ENCODE measurements at places on chromosomes 2 and 18.

DNA sequence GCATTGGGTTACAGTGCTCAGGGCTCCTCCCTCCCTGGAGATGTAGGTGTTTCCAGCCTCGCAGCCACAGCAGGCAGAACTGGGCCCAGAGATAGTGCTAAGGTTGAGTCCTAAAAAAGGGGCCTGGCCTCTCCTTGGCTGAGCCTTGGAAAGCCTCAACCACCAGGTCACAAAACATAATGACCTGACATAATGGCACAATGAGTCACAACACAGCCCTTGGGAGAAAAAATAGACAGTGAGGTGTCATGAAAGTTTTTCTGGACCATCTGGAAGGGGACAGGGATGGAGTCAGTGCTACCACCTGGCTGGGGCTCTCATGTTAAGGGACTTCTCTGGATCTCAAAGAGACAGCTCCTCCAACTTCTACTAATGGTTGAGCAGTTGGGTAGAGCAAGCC lies 92.4 kb upstream of the LCLAT1 start:
- no peak for DNase-seq

DNA sequence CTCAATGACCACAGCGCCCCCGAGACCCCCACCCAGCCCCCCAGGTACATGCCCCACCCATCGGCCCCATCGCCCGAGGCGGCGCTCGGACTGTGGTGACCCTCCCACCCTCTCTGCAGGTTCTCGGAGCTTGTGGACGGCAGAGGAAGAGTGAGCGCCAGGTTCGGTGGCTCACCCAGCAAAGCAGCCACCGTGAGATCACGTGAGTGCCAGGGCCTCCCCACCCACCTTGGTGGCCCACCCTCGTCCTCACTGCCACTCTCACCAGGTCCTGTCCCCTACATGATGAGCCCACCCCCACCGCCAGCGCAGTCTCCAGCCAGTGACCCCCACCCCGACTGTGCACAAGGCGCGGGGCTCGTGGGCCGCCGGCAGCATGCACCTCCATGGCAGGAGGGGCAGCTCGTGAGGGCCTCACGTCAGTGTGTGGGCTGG lies 30.4 kb downstream of the MTERF4 start:
- no peak for DNase-seq

DNA sequence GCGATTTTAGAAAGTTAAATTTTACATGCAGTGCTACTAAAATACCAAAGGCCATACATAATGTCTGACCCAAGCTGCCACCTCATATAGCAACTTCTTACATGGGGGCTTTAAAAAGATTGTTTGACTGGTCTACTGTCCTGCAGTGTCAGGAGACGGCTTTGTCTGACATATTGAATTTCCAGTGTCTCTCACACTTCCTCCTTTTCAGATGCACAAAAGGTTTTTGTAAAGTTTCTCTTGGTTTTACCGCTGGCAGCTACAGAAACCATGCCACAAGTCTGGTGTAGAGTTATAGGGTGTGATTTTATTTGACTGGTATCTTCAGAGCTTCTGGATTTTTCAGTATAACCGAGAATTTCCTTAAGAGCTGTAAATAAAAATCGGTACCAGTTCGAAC lies 1.1 kb upstream of the ASAP2 start:
- no peak for DNase-seq

DNA sequence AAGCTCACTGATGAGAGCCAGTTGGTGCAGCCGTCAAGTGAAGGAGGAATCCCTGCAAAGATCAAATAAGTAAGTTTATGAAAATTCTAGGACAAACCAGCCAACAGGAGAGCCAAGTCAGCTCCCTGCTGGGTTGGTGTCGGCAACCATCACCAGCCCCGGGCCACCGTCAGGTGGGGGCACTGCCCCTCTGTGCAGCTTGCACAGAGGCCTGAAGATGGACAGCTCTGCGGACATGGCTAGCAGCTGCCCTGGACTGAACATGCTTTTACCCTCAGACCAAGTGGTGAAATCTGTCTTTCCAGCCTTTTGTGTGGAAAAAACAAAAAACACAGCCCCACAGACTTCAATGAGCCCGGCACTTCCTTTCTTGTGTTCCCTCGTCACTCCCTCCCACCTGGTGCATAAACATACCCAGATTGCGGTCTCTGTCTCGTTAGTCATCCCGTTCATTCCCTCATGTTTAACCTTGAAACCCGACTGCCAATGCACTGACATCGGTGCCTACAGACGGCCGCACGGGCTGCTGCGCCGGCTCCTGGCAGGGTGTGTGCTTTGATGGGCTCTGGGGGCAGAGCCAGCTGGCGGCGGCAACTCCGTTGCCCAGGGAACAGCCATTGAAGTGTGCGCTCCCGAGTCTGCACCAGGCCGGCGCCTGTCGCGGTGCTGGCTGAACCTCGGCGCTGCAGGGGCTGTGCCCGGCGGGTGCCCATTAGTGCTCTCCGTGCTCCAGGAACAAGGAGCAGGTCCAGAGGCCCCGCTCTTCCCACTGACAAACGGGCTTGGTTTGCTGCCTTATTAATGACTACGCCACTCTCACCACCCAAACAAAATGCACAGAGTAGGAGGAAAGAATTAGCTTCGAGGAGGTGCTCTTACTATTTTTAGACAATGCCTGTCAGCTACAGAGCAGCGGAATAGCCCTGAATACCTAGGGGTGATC lies 95.3 kb downstream of the EIPR1 start:
- no peak for DNase-seq

- no peak for DNase-seq
Observed at GRCh38 chr2:119276864-119277263, 53.2 kb downstream of the STEAP3 start.

GRCh38 chr18:52992041-52992440 lies 652.0 kb downstream of the DCC start:
- no peak for DNase-seq

DNA sequence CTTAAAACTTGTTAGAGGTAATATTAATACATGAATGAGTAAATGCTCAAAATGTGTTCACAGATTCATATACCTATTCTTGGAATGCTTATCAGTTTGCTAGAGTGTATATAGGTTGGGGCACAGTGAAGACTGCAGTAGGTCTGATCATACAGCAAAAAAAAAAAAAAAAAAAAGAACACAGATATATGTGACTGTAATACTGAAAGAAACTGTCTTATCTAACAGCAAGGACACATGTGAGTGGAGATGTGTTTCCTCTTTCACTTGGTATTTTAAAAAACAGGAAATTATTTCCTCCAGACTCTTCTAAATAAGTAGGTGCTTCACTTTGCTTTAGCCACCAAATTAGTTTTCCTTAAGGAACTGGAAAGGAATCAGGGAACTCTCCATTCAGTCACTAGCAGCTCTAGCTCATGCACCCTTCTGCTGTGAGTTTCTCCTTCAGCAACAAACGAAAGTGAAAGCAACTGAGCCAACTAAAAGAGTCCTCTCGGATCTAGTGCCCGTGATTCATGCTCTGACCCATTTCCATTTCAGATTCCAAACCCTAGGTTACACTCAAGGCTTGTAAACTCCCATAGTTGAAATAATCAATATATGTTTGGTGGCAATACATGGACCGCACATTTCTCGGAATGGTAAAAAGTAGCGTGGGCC lies 98.5 kb downstream of the DSEL start:
- no peak for DNase-seq

DNA sequence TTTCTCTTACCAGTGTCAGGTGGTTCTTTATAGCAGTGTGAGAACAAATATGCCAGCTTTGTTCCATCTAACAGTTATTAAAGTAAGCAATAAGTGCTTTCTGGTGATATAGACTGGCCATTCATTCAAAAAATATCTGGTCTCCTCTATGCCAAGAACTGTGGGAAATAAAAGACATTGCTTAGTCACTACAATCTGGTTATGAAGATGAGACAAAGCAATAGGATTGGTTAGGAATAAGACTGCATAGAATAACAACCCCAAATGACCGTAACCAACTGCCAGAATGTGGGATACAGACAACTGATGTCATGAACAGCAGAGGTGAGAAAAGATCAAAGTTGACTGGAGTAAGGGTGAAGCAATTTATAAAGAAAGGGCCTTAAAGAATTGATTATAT lies 83.8 kb downstream of the MBD2 start:
- DNase-seq: no peak

DNA sequence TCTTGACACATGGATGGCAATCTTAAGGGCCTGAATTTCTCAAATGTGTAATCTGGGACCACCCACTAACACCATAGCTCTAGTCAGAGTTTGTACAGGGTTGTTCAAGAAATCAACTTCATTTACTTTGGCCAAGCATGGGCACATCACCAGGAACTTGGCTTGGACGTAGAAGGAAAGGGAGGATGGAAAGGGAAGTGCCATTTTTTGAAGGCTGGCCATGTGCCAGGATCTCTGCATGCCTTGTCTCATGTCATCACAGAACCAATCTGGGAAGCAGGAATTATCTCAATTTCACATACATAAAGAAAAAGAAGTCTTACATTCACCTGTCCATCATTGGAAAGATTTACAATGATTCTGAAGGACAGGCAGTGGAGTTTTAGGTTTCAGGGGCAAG lies 128.1 kb downstream of the ANTXR1 start:
- no peak for DNase-seq

- DNase-seq: no peak
Observed at GRCh38 chr2:159706385-159706980, 5.8 kb upstream of the MARCHF7 start.

GRCh38 chr2:42267530-42267929 lies 93.5 kb downstream of the COX7A2L start:
- DNase-seq: no peak

- DNase-seq: no peak
Observed at GRCh38 chr18:50119296-50119695, 75.7 kb downstream of the MYO5B start.

- DNase-seq: no peak
Observed at GRCh38 chr2:43027097-43027873, 199.1 kb downstream of the ZFP36L2 start.

DNA sequence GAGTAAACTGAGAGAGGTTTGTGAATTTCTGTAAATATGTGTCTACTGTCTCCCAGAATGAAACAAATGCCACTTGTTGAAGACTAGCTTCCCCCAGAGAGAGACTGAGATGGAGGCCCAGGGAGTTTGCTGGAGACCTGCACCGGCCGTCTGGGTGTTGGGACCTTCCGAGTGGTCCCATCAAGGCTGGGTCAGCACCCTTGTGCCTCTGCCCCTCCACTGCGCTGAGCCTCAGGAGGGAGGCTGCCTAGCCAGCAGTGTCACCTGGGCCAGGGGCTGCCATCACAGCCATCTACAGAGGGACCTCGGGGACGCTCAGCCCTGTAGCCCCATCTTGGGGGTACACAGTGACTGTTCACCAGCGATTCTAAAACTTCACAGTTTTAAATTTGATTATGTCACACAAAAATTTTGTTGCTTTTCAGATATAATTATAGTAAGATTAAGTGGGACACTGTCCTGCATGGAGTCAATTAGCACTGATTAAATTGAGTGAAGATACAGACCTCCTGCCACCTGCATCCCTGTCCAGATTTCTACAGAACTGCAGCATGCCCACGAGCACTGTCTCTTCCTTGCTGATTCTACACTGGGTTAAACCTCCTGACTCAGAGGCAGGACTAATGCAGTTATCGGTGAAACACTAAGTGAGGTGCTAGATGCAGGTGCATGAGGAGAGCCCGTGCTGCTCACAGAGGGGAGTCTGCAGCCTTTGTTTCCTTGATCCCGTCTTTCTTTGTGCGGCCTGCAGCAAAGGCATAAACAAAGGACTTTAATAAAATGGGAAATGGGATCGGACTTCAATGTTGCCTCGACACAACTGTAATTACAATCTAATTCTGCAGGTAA lies 50.5 kb downstream of the TMEM18 start:
- DNase-seq: no peak

- DNase-seq: no peak
Observed at GRCh38 chr2:55999231-55999630, 75.6 kb upstream of the EFEMP1 start.

- peak; percentile 29 for DNase-seq
Observed at GRCh38 chr2:44244135-44244871, 31.0 kb upstream of the SLC3A1 start.

DNA sequence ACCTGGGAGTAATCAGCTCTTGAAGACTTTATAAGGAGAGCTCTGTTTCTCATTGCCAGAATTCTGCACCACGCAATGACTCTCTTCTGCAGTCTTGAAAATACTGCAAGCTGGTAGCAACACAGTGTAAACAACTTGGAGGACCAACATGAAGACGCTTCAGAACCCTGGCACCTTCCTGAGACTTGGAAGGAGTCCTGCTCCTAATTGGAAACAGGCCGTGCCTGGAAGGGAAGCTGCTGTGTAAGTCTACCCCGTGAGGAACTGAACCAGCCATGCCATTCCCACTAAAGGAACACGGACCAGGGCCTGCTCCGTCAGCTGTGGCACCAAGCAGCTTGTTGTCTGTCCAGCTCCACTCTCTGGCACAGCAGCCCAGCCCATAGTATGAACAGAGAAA lies 171.1 kb downstream of the PAX3 start:
- no peak for DNase-seq

GRCh38 chr2:207750345-207750744 lies 19.4 kb downstream of the FZD5 start:
- DNase-seq: no peak

GRCh38 chr2:181789827-181790448 lies 101.6 kb upstream of the ITPRID2 start:
- no peak for DNase-seq

DNA sequence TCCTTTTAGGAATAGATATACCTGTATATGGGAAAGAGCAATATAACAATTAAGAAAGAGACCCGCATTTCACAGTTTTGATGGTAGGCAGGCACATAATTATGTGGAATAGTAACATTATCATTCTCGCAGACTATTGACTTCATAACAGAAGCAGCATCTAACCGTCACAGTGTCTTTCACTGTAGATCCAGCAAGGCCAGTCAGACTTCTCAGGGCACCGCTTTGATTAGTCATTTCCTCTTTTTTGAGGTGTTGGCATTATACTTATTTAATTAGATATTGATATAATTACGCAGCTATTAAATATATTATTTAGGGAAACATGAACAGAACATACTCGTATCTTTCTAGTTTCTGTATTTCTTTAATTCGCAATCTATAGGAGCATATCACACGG lies 176.4 kb downstream of the NAPG start:
- no peak for DNase-seq

DNA sequence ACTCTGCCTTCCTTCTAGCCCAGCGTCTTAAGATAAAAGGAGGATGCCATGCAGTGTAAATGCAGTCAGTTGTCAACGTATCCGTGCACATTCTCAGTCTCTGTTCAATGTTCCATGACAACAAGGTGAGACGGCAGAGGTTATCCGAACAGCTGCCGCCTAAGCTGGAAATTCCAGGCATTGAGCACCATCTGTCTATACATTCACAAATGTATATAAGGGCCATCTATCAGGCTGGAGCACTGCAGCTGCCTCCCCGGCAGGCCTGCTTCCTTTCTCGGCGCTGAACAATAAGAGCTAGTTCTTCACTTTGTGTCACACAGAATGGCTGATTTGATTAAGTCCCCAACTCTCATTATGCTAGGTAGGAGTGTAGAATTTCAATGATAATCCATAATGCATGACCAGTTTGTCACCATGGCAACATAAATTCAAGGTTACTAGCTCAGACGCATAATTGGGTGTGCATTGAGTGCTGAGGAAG lies 282.2 kb upstream of the SOX11 start:
- DNase-seq: no peak

- DNase-seq: no peak
Observed at GRCh38 chr2:241226723-241227572, 38.5 kb downstream of the ANO7 start.
